NAMALWA (cell line): ENCODE measurements at places on chromosomes 5 and 9.

DNA sequence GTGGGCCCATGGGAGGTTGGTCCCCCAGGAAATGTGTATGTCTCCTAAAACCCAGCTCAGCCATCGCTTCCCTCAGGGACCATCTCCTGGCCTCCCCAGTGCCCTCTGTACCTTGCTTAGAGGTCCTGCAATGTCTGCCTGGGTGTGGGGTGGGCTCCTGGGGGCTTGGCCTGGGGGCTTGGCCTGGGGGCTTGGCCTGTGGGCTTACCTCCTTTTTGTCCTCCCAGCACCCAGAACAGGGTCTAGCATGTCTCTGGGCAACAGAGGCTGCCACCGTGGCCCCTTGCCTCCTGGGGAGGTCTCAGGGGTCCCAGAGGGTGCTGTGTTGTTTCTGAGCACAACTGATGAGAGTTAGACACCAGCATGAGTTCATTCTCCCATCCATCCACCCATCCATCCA, 10.7 kb upstream of the VAV2 start:
- no peak for DNase-seq

DNA sequence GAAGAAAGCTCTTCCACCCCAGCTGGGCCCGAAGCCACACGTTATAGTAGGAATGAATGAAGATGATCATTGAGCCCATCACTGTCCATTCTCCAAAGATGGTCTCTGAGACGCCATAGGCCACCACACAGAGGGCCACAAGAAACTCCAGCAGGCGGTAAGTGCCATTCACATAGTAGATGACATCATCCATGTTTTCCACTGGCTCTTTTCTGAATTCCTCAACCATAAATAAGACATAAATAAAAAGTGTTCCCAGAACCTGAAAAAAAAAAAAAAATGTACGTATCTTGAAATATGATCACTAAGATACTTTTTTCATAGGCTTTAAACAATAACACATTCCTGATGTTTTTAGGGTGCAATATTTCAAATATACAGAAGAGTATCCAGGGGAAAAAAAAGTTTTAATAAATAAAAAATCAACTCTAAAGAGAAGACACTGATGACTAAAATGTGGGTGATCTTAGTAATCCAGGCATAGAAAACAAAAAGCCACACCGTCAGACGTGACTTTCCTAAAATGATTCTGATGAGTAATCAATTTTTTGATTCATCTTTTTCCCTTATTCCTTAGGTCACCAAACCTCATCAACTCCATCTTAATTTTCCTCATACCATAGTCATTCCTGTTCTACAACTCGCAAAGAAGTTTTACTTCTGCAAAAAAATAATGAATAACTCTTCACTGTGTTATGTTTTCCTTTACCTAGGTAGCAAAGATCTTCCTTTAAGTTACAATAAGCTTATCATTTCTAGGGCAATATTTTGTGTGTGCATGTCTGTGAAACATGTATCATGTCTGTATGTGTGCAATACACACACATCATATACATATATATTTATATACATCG, 47.8 kb downstream of the RNF145 start:
- no peak for DNase-seq

- DNase-seq: no peak
These were observed 49.0 kb upstream of the IFNK start for GRCh38 chr9:27475057-27475595.

DNA sequence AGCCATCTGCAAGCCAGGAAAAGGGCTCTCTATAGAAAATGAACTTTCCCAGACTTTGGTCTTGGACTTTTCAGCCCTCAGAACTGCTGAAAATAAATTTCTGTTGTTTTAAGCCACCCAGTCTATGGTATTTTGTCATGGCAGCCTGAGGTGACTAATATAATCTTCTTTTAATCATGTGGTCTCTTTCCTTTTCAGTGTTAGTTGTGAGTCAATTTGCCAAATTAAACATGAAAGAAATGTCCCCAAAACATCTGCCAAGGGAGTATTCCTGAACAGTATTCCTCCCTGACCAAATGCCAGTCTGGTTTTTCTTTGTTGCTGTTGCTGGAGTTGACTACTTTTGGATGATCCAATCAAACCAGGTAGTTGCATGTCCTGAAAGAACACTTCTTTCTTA, 4.7 kb upstream of the YTHDC2 start:
- no peak for DNase-seq

DNA sequence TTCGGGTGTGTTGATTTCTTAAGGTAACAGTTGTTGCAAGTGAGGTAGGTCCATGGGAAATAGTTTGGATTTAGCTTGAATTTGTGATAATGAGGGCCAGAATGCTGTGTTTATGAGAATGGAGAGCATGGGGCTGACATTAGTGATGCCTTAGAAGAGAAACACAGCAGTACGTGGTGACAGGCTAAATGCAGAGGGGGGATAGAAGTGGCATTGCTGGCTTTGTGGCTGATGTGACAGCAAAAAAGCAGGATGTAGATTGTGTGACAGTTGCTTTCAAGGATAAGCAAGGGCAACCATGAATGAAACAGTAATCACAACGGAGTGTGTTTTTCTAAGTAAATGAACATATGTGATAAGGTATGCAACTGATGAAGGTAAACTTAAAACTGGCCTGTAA, 103.4 kb upstream of the SGCD start:
- no peak for DNase-seq

GRCh38 chr5:124859027-124859426, 112.6 kb upstream of the ZNF608 start:
- peak; percentile 22 for DNase-seq

GRCh38 chr5:80937584-80938356, 22.4 kb upstream of the RASGRF2 start:
- no peak for DNase-seq

DNA sequence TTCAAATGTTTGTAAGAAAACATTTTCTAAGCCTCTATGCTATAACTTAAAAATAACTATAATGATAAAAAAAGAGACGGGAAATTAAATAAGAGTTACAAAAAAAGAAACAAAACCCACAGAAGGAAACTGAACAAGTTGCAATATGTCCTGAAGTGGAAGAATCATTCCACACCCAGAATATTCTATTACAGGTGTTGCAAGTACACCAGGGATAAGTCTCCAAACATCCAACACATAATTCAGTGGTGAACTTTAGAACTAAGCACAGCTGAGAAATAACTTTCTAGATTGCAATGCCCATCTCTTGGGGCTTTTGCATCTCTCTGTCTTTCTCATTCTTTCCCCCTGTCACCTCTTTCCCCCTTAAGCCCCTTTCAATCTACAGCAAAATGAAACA, 325.2 kb downstream of the BRINP1 start:
- no peak for DNase-seq

DNA sequence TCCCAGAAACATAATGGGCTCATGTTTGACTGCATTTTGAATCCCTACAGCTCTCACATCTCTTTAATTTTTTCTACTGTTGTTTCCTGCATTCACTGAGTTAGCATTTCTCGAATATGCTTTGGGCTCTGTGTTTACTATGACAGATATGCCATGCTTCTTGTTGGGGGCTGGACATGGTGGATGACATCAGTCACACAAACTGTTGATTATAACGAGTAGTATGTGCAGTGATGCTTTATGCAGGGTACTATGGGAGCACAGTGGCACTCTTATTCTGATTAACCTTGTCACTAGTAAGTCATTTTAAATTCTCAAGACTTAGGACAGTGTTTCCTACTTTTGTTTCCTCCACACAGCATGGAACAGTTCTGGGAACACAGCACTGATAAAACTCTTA, 295.4 kb upstream of the ZNF608 start:
- no peak for DNase-seq

DNA sequence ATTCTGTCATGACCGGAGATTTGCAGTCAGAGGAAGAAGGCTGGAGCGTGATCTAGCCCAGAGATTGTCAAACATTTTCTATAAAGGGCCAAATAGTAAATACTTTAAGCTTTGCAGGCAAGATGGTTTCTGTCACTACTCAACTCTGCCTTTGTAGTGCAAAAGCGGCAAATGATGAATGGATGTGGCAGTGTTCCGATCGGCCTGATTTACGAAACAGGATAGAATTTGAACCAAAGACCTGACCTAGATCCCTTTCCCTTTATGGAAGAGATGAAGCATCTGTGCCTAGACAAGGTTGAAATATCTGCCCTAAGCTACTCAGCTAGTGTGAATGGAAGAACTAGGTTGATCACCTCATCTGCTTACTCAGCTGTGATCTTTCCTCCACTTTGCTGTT, 209.5 kb downstream of the YTHDC2 start:
- DNase-seq: no peak

GRCh38 chr5:56172241-56172640, 60.9 kb downstream of the ANKRD55 start:
- DNase-seq: no peak

GRCh38 chr5:177085985-177086653, 596 bp upstream of the FGFR4 start:
- DNase-seq: peak; percentile 47
